Stimulated activated CD4-positive, alpha-beta T cell treated with anti-CD3 and anti-CD28 coated beads, Interleukin-4, amount 100 ng/mL, for 1 hour (primary cell): ENCODE measurements at places on chromosomes 6 and 20.

- no peak for DNase-seq
Observed at GRCh38 chr6:11436508-11437096, 100.9 kb upstream of the TMEM170B start.

DNA sequence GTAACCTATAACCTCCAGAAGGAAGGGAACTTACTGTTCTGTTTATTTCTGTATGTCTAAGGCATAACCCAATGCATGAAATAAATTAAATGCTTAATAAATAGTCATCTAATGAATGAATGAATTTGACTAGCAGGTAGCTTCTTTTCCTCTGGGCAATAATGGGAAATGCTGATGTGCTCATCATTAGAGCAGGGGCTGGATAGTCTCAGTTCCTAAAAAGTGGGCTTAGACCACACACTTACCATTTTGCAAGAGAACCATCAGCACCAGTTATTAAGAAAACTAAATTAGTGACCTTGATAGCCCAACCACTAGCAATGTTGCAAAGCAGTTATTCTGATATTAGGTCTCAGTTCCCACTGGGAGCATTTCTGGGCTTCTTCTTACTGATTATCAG, 449.7 kb downstream of the CDC5L start:
- DNase-seq: no peak

- no peak for DNase-seq
Observed at GRCh38 chr6:46315589-46315988, 144.8 kb upstream of the ENPP5 start.

DNA sequence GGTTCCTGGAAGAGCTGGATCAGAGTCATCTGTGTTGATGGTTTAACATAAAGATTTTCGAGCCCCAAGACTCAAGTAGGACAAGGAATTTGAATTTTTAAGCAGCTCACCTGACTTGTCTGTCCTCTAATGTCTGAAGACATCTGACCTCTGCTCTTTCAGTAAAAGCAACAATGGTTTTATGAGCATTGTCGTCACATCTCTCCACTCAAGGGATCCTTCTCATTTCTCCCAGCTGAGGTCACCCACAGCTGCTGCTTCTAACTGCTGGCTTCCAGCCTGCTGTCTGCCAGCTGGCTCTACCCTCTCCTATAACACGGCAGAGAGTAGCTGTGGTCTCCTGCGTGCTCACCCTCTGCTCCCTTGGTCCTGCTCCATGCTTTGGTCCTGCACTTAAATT, 24.7 kb upstream of the HDAC2 start:
- DNase-seq: no peak

- no peak for DNase-seq
Observed at GRCh38 chr6:115358616-115359015, 702.1 kb downstream of the FRK start.

- no peak for DNase-seq
Observed at GRCh38 chr6:52330470-52330869, 31.5 kb upstream of the PAQR8 start.

GRCh38 chr6:126437205-126437604, 97.3 kb downstream of the CENPW start:
- no peak for DNase-seq

- DNase-seq: no peak
Observed at GRCh38 chr20:2955257-2955970, 82.1 kb downstream of the PTPRA start.

DNA sequence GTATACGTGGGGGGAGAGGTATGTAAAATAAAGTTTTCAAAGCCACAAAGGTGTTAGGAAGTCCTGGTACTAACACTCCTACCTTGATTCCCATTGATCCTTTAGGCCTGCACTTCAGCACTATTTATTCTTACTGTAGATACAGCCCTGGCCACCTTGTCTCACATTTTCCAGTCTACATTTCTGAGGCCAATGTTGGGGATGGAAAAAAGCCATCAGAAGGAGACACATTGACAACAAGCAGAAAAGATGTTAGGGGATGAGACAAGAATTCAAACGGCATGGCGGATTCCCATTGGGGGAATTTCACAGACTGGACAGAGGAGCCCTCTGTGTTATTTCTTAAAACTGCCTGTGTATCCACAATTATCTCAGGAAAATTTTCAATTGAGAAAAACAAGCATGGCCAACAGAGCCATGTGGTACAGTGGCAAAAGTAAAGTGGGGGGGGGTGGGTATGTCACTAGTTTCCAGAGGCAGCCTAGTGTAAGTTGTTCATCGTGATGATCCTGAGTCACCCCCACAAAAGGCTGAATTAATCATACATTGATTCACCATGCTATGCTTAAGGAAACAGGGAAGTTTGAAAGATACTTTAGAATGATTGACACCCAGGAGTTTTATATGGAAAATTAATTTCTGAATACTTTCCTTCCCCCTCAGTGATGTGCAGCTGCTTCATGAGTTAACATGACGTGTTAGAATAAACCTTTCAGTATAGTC, 40.5 kb downstream of the RREB1 start:
- DNase-seq: no peak

DNA sequence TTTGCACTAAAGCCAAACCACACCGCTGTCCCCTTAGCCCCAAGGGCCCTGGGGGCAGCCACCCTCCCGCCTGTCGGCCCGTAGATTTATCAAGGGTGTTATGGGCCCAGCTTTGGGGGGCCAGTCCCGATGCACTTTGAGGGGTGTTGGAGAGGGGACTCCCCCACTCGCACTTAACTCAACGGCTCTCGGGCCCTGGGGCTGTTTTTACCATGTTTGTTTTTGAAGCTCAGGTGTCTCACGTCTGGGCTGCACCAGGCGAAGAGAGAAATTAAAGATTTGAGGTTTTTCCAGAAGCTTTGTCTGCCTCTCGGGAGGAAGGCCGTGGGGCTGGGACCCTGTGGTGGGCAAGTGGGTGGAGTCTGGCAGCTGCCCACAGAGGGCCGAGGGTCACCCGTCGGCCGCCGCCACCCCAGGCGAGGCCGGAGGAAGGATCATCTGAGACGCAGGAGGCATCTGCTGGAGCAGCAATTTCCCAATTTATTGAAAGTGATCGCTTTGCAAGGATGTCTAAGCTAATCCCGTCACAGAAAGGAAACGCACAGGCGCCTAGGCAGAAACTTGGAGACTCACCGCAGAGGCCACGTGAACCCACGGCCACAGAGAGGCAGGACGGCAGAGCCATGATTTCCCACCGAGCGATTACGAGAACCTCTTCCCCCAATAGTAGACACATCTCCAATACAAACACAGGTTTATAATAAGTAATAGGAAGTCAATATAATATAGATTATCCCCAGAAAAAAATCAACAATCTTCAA, 3.8 kb downstream of the SLC2A4RG start:
- no peak for DNase-seq

DNA sequence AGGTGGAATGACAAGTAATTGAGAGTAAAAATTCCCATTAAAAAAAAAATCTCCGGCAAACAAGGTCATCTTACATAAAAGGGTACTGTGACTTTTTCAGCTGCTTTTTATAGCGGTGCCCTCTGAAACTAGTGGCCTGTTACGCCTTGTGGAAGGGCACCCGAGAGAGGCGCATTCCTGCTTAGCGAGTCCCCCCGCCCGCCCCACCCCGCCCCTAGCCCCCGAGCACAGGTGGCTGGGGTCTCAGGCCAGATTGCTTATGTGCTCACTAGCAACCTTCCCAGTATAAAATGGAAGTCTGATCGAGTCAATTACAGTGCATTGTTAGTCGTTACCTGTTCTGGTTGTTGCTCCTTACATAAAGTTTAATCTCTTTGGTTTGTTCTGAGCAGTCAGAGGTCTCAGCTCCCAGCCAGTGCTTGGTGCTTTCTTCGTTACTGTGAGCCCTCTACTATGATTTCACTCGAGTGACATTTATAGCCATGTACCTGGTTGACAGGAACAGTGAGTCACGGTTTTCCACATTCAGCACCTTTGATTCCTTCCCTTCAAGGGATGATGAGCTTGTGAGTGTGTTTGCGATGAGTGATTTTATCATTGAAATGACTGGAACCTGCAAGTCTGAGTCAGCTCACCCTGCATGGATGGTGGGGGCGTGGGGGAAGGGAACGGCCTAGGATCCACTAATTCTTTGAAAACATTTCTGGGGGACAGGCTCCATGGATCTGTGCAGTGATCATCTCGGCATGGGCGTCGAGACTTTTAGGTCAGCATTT, 47.6 kb downstream of the ZDHHC14 start:
- DNase-seq: peak; percentile 70

DNA sequence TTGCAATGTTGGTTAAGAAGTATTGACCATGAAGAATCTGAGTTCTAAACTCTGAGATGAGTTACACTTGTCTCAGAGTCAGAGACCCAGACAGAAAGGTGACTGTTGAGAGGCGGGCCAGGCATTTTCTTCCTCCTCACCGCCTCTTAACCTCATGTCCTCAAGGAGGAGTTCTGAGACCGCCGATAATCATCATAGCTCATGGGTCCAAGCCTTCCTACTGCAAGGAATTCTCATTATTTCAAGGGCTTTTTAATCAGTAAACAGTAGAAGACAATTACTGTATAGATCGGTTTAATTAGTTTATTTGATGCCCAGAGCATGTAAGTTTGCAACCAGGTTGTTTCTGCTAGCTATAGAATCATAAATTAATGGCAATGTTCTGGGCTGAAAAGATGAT, 382.4 kb upstream of the MMS22L start:
- DNase-seq: no peak

- no peak for DNase-seq
Observed at GRCh38 chr6:147633191-147633590, 124.7 kb downstream of the SAMD5 start.

GRCh38 chr6:79468116-79468515, 69.1 kb downstream of the LCA5 start:
- no peak for DNase-seq

- no peak for DNase-seq
Observed at GRCh38 chr20:37393196-37393862, 47.4 kb downstream of the SRC start.

GRCh38 chr20:10388597-10388996, 45.4 kb downstream of the MKKS start:
- DNase-seq: no peak

GRCh38 chr6:33566182-33567084, 13.6 kb downstream of the BAK1 start:
- DNase-seq: no peak

DNA sequence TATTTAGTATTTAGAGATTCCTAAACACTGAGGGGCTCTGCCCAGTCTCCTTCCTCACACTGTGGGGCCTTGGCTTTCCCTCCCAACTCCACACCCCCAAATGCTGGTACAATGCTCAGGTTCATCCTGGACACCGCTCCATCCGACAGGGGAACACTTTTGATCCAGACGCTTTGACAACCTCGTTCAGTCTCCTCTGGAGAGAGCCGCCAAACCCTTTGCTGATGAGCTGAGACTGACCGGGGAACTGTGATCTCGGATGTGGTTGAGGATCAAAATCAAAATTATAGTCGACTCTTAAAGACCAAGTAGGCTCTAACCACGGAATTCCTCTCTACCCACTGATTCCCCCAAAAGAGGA, 38.8 kb upstream of the HLA-E start:
- no peak for DNase-seq

DNA sequence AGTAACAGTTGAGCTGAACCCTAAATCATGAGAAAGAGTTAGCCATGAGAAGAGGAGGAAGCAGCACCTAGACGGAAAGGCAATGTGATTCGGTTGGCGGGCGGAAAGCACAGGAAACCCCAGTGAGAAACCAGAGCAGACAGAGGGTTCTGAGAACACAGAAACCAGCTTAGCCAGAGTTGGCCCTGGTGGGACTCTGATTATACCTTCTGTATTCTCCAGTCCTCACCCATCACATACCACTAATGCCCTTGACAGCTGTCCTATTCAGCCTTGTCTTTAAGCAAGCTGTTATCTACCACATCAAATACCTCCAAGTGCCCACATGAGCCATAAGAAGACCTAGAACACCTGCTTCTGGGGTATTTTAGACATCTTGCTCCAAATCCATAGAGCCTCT, 58.9 kb upstream of the LRRC1 start:
- no peak for DNase-seq

DNA sequence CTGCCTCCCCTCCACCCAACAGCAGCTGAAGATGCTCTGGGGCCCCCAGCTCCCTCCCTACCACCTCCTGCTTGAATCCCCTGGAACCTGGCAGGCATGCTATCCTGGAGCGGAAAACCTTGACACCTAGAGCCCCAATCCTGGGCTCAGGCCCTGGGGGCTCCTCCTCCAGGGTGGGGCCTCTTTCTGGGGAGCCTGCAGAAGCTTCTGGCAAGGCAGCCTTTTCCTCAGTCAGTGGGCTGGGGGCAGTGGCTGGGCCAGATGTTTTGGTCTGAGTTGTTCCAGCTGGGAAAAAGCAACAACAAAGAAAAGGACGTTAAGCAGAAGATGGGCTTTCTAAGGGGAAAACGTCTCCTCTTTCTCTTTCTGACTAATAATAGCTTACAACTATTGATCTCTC, 21.1 kb downstream of the KIAA1755 start:
- DNase-seq: no peak

DNA sequence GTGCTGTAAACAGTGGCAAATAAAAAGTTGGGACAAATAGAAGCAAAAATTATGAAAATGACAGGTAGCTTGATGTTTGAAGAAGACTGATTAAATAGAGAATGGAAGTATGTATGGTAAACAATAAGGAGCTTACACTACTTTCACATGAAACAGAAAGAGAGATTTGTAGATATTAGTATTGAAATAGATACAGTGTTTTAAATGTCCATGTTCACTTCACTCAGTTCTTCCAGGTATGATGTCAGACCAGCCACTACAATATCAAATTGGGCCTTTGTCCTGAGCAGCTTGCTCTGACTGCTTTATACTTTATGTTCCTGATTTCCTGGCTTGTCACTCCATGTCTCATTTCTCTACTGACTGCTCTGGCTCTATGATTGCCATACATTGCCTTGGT, 107.5 kb downstream of the CENPW start:
- no peak for DNase-seq

- DNase-seq: no peak
Observed at GRCh38 chr6:124995131-124995530, 32.9 kb downstream of the RNF217 start.

- no peak for DNase-seq
Observed at GRCh38 chr6:26355366-26355765, 9.6 kb upstream of the BTN3A2 start.

DNA sequence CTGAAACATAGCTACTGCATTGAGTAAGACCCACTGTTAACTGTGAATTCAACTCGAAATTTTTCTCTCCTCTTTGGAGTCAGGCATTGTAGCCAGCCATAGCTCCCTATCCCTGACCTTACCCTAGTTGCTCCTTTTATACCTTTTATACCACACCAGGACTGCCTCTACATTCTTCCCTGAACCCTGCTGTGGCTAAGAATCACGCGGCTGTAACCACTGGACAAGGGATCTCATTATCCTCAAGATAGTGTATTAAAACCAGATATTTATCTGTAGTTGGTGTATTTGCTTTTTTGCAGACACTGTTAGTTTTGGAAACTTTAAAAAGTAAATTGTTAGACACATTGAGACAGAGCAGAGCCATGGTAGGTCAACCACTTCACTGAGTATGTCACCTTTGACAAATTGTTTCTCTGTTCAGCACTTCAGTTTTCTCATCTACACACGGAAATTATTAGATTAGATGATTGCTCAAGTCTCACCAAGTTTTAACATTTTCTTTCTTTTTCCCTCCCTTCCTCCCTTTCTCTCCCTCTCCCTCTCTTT, 171.9 kb upstream of the PRND start:
- DNase-seq: no peak
